Stimulated activated CD4-positive, alpha-beta T cell treated with anti-CD3 and anti-CD28 coated beads, Interleukin-4, amount 100 ng/mL, for 1 hour (primary cell): ENCODE measurements at places on chromosomes 3 and 15.

GRCh38 chr3:42419563-42419962 is 9.2 kb upstream of the LYZL4 start:
- DNase-seq = no peak

GRCh38 chr15:50880651-50881114 is 27.8 kb upstream of the AP4E1 start:
- DNase-seq = no peak

- no peak for DNase-seq
These were observed 13.8 kb upstream of the ADPGK start for GRCh38 chr15:72797338-72797689.

DNA sequence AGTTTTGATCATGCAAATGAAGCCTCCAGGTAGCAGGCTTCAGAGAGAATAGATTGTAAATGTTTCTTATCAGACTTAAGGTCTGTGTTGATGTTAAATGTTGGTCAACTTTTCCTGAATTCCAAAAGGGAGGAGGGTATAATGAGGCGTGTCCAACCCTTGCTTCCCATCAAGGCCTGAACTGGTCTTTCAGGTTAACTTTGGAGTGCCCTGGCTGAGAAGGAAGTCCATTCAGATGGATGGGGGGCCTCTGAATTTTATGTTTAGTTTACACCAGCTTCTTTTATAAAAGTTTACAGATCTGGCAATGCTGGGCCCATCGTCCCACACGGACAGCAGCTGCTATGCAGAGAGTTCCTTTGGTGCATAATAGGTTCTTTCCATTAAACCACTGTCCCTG is 8.9 kb downstream of the CCDC13 start:
- DNase-seq = no peak

DNA sequence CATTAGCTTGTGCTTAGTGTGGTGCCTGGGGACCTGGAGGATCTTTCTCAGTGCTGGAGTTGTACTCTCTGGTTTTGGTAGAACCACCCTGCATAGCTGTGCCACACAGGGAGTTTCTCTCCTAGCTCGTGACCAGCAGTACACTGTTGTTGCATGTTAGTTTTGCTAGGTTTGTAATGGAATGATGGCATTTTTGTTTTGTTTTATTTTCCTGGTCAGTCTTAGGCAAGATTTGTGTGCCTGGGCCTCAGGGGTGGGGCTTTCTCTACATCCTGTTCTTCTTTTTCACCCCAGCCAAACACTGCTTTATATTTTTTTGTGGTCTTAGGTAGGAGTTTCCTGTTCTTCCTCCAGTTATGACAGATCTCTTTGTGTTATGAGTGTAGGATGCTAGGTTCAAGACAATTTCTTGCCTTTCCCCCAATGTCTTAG is 534.5 kb upstream of the KCNMB2 start:
- DNase-seq = peak; percentile 7

- no peak for DNase-seq
These were observed 29.9 kb downstream of the ACKR4 start for GRCh38 chr3:132626955-132627354.

DNA sequence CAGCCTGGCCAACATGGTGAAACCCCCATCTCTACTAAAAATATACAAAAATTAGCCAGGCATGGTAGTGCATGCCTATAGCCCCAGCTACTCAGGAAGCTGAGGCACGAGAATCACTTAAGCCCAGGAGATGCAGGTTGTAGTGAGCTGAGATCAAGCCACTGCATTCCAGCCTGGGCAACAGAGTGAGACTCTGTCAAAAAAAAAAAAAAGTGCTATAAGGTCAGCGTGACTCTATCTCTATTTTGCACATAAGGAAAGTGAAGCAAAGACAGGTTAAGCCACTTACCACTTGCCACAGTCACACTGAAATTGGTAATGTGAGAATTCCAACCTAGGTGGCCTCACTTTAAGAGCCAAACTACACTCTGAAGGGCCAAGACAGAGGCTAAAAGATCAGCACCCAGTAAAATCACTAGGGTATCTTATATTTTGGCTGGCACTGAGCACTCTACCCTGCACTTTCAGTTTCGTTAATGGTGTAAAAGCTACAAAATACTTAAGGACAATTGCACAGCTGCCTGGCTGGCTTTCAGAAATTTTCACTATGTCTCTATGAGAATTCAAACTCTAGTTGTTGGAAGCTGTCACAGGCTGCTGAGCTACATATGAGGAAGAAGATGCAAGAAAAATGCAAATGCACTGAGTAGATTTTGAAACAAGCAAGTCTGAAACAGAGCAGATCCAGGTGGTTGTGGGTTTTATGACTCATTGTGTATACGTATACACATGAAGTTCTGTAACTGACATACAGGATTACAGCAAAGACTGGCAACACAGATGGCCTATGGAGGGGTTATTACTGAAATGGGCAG is 32.7 kb downstream of the TRANK1 start:
- no peak for DNase-seq

DNA sequence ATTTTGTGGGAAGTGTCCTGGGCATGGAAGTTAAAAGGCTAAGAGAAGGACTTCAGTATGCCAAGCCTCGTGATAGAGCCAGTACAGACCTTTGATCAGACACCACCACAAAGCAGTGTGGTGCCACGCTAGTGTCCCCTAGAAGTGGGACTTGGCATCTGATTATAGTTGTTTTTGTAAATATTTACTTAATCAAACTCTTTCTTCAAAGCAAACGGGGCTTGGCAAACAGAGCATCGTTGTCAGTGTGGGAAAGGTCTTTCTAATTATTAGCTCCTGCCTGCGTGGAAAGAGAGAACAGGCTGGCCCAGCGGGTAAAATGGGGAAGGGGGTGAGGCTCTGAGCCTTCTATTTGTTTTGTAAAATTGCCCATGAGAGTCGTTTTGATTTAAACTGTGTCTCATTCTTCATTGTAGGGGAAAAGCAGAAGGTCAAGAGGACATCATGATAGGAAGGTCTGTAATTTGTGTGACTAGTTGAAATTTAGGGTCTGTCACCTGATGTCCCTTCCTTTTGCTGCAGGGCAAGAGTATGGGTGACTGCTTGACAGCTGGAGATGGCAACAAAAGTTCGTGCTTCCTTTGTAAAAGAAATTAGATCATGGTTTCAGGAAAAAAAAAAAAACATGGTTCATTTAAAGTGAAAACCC is 105.0 kb downstream of the IQCH start:
- DNase-seq = no peak

DNA sequence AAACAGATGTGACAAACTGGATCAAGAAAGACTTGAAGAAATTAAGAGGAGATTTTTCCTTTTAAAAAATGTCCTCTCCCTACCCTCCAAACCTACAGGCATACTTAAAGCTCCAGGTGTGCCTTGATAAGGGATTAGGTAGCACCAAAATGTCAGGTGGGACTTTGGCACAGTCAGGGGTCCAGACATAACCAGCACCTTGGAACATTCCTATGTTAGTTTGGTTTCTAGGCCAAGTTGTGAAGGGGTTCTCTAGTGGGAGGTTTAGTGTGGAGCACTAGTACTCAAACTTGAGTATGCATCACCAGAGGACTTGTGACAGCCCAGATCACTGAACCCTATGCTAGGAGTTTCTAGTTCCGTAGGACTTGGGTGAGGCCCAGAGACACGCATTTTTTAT is 13.9 kb downstream of the ILDR1 start:
- no peak for DNase-seq

- no peak for DNase-seq
These were observed 76.0 kb downstream of the ETFA start for GRCh38 chr15:76235186-76235826.

GRCh38 chr3:194137008-194137505 is 1.1 kb downstream of the HES1 start:
- peak; percentile 25 for DNase-seq
